ENCODE measurements at places on chromosomes 5 and 9.
A peak's percentile ranks its signal among the peaks of the same experiment; 100 is the strongest.

GRCh38 chr5:59039296-59040023, 456.6 kb downstream of the RAB3C start:
- peak; percentile 86 for DNase-seq

- no peak for DNase-seq
These were observed 91.6 kb upstream of the TAF11L2 start for GRCh38 chr5:17406423-17406838.

- no peak for DNase-seq
These were observed 41.0 kb downstream of the OTULIN start for GRCh38 chr5:14705556-14705955.

- DNase-seq, result no peak
These were observed 368.4 kb upstream of the GRAMD2B start for GRCh38 chr5:126054577-126055347.

DNA sequence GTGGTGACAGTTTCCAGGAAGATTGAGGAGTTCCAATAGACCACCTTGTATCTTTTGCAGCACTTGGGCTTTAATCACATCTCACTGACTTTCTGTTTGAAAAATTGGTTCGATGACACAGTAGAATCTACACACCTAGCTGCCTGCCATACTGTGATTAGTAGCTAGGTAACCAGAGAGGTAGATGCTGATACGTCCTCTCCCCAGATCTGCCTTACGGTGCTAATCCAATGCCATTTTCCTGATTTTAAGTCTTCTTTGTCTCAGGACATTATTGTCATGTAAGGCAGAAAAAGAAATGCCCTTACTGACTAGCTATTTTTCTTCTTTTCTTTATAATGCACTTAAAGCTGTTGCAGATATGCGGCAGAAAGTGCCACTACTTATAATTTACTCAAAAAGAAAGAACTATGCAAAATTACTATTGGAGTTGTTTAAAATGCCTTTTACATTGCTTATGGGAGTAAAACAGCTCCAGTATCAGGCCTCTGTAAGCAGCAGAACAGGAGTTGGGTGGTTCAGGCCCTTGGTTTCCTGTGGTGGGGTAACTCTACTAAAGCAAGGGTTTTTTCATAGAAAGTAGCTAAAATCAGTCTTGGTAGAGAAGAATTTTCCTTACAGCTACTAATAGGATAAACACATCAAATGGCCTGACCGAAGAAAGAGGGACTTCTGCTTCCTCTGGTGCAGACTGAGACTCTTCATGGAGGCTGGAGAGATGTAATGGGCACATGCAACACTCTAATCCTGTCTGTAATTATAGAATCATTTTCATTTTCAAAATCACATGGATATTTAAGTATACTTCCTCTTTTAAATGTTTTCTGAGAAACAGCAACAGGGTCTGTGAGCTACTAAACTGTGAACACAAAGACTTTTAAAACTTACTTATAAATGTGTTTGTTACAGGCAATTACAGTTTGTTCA, 177.2 kb downstream of the MAPKAP1 start:
- DNase-seq, result no peak

- DNase-seq, result no peak
These were observed 76.0 kb downstream of the ATPSCKMT start for GRCh38 chr5:10173716-10174115.

- DNase-seq, result no peak
These were observed 134.2 kb downstream of the ADAMTS2 start for GRCh38 chr5:179211068-179211467.

- no peak for DNase-seq
These were observed 80.2 kb downstream of the TMC1 start for GRCh38 chr9:72601615-72602014.

DNA sequence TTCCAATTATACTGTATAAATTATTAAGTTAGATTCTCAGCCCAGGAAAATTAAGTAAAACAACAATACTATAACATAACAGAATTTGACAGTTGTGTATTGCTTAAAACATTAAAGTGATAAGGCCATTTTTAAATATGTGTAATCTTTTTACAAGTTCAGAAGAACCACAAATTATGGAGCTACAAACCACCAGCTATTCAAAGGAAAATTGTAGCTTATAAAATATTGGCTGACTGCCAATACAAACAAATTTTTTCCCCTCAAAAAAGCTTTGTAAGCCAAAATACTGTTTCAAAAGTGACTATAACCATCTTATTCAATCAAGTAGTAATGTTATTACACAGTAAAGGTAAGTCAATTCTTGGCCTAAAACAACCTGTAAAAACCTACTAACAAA, 21.9 kb downstream of the STRBP start:
- DNase-seq, result no peak

DNA sequence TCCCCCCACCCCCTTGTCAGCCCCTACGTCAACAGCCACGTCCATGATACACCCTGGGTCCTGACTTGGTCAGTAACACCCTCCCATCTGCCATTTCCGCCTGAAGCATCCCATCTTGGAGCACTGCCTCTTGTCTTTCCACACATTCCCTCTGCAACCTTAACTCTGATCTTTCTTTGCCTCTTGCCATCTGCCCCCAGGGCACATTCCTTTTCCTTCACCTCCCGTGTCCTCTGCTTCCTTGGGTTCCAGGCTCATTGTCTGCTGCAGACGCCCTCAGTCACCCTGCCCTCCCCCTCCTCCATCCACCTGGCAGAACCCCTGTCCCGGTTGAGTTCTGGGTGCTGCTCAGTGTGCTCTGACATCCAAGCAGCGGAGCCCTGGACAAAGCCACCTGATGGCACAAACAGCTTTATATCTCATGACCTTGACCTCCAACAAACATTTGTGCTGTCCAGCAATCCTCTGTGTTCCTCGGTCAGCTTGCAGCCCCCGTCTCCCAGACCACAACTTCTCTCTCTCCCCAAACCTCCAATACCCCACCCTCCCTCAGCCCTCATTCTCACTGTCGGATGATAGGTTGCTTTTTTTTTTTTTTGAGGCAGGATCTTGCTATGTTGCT, 97.7 kb upstream of the IER5L start:
- DNase-seq, result peak; percentile 48

- DNase-seq, result no peak
These were observed 175.9 kb downstream of the MAN2A1 start for GRCh38 chr5:109865637-109866036.

Data from endodermal cell (in vitro differentiated cells).